ENCODE measurements at places on chromosomes 16 and 17.

DNA sequence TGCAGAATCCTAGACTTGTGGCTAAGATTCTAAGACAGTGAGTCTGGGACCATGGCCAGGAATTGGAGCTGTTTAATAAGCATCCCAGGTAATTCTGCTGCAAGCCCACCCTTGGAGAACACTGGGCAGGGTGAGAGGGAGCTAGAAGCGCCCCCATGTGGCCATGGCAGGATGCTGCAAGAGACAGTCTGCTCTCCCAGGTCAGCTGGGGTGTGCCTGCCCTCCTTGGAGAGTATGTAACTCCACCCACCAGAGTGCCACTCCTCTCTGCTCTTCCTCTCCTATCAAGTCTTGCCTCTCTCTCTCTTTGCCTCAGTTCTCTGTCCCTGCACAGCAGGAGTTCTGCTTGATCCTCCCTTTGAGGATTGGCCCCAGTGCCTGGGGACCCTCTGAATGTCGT, 14.9 kb downstream of the RCVRN start:
- no peak for DNase-seq

- DNase-seq = no peak
These were observed 43.1 kb downstream of the TBX4 start for GRCh38 chr17:61495161-61495857.

- no peak for DNase-seq
These were observed 2.3 kb upstream of the BORCS6 start for GRCh38 chr17:8192070-8192815.

GRCh38 chr16:85480727-85481101, 132.4 kb upstream of the GSE1 start:
- no peak for DNase-seq

DNA sequence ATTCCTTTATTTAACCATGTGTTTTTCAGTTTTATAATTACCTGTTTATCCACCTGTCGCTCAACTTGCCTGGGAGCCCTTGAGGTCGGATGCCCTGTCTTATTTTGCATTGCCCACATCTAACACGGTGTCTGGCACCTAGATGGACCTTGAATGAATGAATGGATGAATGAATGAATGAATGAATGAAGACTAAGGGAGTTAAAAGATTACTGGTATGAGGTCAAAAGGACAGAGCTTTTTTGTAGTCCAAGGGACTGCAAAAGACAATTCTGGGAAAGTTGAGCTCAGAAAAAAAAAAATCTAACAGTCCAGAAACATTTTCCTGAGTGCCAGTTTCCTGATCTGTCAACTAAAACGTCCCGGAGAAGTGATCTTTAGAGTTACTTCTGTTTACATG, 244.6 kb upstream of the MYOCD start:
- DNase-seq = no peak

- no peak for DNase-seq
These were observed 4.4 kb downstream of the SHBG start for GRCh38 chr17:7634384-7634783.

DNA sequence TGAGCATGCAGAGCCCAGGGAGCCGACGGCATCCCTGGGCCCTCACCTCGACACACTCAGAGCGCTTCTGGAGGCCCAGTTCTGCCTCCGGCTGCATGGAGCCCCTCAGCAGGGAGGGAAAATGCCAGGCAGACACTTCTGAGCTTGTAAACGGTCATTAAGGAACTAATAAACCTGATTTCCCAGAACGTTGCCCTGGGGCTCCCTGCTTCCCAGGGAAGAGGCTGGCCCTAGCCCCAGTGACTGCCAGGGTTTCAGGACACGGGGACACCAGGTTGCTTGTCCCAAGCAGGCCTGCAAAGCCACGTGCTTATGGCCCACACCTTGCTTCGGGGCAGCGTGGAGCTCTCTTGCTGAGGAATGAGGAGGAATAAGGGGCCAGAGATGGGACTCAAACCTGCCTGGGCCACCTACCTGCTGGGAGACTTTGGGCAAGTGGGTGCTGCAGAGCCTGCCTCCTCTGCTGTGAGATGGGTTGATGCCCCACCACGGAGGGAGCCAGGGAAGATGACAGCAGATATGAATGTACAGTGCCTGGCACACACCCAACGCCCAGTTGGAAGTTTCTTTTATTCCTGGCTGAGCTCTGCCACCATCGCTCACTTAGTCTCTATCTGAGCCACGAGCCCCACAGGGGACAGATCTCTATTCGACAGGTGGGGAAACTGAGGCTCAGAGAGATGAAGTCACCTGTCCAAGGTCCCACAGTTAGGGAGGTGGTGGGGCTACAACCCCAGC, 5.4 kb downstream of the RHBDF2 start:
- no peak for DNase-seq

GRCh38 chr17:57110579-57111325, 25.7 kb downstream of the AKAP1 start:
- no peak for DNase-seq

- no peak for DNase-seq
These were observed 40.2 kb downstream of the SLC7A5 start for GRCh38 chr16:87828907-87829621.

GRCh38 chr16:54362591-54363206, 76.1 kb upstream of the IRX3 start:
- DNase-seq = no peak

DNA sequence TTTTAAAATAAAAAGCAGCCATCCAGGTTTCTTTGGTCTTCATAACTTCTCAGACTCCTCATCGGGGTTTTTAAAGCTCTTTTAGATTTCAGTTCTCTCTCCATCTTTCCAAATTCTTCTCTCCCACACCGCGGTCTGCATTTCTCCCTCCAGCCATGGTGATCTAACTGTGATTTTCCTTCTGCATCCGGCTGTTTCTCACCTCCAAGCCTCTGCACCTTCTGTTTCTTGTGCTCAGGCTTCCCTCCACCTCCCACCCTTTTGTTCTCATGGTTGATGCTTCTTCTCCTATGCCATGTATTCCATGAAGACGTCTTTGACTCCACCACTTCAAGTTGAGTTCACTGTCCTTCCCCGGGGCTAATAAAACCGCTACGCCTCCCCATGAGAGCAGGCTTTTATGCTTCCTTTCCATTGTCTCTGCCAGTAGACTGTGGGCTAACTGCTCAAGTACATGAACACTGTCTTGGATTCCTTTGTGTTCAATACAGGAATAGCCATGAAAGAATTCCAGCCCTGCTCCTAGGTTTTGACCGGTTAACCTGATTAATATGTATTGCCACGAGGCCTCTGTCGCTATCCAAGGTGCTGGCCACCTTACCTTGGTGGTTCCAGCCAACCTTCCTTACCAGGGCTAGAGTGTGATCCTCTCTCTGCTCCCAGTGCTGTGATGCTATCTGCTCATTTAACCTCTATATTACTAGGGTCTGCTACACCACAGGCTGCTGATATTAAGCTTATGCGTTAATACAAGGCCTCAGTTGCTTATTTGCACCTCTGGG, 625.1 kb downstream of the HS3ST4 start:
- no peak for DNase-seq

DNA sequence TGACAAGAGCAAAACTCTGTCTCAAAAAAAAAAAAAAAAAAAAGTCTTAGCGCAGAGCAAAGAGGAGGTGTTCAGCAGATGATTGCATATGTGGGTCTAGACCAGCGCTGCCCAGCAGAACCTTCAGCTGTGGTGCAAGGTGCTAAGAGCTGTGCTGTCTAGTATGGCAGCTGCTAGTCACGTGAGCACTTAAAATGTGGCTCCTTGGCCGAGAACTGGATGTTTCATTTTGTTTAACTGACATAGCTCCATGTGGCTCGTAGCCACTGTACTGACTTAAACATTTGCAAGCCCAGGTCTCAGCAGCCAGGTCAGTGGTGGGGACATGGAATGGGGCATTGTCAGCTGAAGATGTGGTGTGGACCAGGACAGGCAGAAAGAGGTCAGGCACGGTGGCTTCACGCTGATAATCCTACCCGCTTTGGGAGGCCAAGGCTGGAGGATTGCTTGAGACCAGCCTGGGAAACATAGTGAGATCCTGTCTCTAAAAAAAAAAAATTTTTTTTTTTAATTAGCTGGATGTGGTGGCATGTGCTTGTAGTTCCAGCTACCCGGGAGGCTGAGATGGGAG, 9.2 kb downstream of the C1QTNF1 start:
- DNase-seq = no peak

DNA sequence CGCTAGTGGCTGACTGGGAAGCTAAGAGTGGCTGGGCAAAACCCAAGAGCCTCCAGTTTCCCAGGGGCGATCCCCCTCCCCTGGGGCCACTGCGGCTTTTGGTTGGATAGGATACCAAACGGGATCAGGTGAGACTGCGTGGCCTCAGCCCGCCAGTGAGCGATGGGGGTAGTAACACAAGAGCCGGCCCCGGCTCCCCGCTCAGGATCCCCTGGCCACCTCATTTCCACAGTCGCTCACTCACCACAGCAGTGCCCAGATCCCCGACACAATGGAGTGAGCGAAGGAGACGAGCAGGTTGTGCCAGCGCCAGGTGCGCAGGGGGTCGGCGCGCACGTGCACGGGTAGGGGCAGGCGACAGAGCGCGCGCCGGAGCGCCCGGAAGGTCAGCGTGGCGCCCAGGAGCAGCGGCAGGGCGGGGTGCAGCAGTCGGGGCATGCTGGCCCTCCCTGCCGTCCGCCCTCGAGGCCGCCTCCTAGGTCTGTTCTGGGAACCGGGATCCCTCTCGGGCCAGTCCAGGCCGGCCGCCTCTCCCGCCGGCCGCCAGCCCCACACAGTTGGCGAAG, 290 bp downstream of the TLCD1 start:
- DNase-seq = peak; percentile 50

DNA sequence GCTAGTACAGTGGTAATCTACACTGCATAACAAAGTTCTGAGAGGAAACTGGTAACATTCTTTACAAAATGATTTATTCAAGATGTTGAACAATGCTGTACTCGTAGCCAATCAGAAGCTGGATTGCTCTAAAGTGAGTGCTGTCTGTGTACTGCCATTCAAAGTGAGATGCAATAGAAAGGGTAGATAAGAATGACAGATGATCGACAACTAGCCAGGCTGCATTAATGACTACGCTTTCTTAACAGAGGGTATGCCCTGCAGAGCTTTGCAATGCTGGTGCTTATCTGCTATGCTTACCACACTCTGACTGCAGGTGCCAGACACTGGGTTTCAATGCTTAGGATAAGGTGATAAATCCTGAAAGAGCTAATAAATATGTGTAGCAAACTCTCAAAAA, 46.1 kb upstream of the SLC25A19 start:
- DNase-seq = no peak

- no peak for DNase-seq
These were observed 8.2 kb downstream of the MYH3 start for GRCh38 chr17:10648956-10649355.

DNA sequence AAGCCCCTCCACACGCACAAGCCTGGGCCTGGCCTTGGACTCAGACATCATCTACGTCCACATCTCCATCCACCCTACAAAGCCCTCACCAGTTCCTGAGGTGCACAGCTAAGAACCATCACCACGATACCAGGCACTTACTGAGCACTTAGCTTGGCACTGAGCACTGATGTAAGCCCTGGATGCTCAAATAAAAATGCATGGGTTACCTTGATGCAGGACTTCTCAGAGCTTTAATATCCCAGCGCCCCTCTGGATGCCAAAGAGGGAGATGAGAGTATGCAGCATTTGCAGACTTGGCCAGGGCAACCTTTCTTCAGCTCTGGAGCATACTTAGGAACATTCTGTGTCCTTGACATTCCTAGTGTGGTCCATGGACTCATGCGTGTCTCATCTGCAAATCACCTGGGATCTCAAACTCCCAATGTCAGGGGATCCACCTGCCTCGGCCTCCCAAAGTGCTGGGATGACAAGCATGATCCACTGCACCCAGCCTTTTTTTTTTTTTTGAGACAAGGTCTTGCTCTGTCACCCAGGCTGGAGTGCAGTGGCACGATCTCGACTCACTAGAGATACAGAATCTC, 69.8 kb downstream of the RAB11FIP4 start:
- DNase-seq = no peak

- DNase-seq = no peak
These were observed 86.5 kb downstream of the MYH13 start for GRCh38 chr17:10286324-10286723.

GRCh38 chr16:18942061-18942460, 15.9 kb upstream of the SMG1 start:
- no peak for DNase-seq

- DNase-seq = no peak
These were observed 335.3 kb downstream of the SOX9 start for GRCh38 chr17:72456075-72456474.

DNA sequence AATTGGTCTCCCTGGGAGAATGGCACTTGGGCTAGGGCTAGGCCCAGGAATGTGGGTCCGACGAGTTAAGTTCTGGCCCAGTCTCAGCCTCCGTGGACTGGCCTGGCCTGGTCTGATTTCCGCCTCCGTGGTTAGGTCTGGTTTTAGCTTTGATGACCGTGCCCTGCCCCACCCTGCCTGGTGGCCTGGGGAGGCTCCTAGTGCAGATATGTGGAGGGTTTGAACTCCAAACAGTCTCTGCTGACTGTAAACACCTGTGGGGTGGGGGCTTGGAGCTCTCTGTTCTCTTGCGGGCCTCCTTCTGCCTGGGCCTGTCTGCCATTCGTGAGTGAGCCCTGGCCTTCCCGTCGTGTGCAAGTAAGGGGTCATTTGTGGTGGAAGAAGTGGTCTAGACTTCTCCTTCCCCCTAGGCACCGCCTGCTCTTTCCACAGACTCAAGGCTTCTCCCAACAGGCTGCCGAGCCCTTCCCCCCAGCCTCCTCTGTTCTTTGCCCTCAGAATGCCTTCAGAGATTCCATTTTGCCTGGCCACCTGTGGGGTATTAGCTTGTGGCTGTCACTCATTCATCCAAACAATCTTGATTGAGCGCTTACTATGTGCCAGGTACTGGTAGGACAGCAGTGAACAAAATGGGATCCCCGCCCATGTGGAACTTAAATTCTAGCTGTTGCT, 1.6 kb downstream of the ATP6V0C start:
- no peak for DNase-seq

Measured in stimulated activated CD4-positive, alpha-beta T cell treated with anti-CD3 and anti-CD28 coated beads, Interleukin-15, amount 100 ng/mL, for 48 hours (primary cell).